ENCODE measurements at places on chromosomes 5 and 9.
A peak's percentile ranks its signal among the peaks of the same experiment; 100 is the strongest.

- no peak for DNase-seq
Observed at GRCh38 chr9:135880438-135880837, 26.9 kb downstream of the CAMSAP1 start.

DNA sequence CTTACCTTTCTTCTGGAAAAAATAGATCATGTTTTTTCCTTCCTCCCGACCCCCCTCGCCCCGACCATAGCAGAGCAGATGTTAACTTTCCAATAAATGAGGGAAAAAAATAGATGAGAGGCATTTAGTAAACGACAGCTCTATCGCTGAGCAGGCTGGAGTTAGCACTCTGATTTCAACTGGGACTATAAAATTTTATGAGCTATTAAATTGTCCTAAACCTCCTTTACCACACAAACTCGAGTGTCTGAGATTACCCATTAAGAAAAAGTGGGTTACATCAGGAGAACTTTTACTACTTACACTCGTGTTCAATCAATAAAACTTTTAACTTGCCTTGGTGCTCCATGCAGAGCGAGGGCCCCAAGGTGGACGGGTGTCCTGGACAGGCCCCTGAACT lies 59.8 kb upstream of the RNU6ATAC start:
- no peak for DNase-seq

DNA sequence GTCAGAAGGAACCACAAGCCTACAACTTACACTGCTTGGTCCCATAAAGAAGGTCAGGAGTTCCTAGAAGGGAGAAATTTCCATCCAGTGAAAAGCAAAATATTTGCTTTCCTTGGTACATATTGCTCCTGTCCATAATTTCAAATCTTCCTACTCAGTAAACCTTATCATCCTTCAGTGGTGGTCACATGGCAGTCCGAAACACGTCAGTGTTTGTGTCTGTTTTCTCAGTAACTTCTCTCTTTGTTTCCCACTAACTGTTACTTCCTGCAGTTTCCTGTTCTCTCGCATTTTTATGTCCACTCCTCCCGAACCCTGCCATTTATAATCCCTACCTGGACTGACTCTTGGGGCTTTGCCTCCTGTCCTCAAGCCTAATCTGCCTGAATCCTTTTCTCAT lies 129.1 kb downstream of the FANCC start:
- no peak for DNase-seq

- DNase-seq, result no peak
Observed at GRCh38 chr5:5678909-5679308, 256.4 kb downstream of the ICE1 start.

- DNase-seq, result peak; percentile 38
Observed at GRCh38 chr5:56529666-56530430, 285.5 kb upstream of the MAP3K1 start.

GRCh38 chr9:2859776-2860379 lies 16.0 kb upstream of the PUM3 start:
- DNase-seq, result no peak

GRCh38 chr5:149639737-149640136 lies 58.4 kb downstream of the ARHGEF37 start:
- no peak for DNase-seq
